ENCODE measurements at places on chromosomes 6 and 20.

DNA sequence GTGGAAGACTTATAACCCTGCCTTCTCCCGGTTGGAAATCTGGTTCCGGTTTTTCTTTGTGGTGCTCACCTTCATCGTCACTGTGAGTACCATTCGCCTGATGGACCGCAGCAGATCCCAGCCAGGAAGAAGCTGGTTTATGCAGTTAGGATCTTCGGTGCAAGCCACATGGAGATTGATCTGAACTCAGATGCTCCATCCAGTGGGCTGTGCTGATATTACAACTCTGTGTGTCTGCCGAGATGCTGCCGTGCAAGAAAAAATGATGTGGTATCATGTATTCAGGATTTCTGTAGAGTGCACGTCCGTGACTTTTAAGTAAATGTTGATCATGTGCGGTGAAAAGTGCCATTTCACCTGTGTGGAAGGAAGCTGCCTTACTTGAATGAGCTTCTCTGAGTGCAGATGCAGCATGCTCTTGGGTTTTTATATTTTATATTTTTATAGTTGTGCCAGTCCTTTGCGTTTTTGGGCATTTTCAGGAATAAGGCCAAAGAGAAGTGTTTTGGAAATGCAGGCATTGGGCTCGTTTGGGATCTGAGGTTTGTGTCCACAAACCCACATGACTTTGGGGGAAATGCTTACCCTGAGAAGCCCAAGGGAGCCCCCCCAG, 39.2 kb downstream of the DYNLT1 start:
- peak; percentile 84 for DNase-seq

DNA sequence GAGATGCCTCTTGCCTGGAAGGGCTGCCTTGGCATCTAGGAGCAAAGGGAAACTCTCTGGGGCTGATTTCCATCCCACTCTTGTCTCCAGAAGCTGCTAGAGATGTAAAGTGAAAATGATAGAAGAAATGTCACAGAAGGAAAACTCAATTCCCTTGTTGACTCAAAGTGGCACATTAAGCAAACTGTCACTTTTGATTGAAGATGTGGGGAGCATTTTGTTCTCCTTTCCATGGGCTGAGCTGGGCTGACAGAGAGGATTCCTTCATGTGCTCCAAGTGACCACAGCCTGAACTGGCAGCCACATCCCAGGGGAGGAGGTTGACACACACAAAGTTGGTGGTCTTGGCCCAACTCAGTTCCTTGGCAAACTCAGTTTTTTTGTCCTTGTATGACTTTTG, 9.8 kb downstream of the GPR31 start:
- no peak for DNase-seq

- DNase-seq = peak; percentile 28
Measured at GRCh38 chr6:1856381-1856780, 246.7 kb downstream of the FOXC1 start.

- DNase-seq = no peak
Measured at GRCh38 chr20:8154638-8155037, 22.6 kb downstream of the PLCB1 start.

- DNase-seq = no peak
Measured at GRCh38 chr6:159053781-159054398, 9.1 kb upstream of the TAGAP start.

DNA sequence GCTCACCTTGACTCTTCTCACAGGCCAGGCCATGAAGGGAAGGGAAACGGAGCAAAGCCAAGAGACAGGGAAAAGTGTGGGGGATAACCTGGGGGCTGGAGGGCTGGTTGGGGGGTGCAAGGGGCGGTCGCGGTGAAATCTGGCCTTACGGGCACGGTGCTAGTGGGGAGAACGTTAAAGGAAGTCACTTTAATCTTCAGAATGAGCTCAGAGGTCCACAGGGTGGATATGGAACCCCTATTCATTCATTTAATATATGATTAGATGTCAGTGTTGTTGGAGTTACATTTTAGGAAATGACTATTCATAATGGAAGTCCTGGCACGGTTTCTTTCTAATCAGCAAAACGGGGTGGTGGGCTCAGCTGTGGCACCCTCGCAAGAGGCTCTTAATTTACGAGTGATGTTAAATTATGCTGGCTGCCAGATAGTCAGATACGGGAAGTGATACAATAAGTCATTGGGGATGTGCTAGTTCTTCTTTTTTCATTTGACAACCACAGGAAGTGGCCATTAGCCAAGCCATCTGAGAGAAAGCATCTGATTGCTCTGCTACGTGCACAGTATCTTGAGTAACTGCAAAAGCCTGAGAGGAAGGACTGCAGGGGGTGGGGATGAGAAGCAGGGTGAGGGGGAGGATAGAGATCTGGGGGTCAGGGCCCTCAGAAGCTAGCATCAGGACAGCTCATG, 253.0 kb downstream of the QKI start:
- no peak for DNase-seq

DNA sequence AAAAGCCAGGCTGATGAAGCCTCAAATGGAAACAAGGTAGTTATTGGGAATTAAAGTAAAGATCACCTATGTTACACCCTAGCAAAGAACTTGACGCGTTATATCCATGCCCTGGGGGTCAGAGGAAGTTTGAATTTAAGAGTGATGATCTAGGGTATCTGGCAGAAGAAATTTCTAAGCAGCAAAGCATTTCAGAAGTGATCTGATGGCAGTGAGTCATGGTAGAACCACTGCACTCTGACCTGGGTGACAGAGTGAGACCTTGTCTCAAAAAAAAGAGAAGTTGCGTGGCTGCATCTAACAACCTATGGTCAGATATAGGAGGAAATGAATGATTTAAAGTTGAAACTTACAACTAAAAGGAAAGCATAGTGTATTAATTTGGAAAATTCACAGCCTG, 45.2 kb downstream of the SCP2D1 start:
- no peak for DNase-seq

GRCh38 chr6:25275436-25275835, 3.7 kb upstream of the CARMIL1 start:
- DNase-seq = no peak

- DNase-seq = peak; percentile 51
Measured at GRCh38 chr20:62500237-62500864, 24.6 kb upstream of the GATA5 start.

GRCh38 chr6:122610690-122611455, 668 bp downstream of the PKIB start:
- peak; percentile 59 for DNase-seq

- DNase-seq = no peak
Measured at GRCh38 chr6:109039795-109040194, 54.9 kb downstream of the SESN1 start.

DNA sequence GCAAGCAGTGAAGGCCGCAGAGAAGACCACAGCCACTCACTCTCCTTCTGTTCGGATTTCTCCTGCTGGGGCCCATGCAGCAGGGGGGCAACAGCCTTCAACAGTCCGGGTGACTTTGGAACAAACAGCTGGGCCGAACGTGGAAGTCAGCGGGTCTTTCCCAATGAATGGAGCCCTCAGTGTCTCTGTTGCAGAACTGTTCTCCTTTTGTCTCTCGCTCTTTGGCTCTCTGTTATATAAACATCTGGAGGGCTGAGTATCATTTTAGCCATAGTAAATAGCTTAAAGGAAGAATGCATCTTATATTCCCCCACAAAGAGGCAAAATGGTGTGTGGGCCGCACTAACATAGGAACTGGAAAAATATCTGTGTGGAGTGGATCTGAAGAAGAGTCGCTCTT, 136.7 kb upstream of the RALGAPA2 start:
- no peak for DNase-seq

DNA sequence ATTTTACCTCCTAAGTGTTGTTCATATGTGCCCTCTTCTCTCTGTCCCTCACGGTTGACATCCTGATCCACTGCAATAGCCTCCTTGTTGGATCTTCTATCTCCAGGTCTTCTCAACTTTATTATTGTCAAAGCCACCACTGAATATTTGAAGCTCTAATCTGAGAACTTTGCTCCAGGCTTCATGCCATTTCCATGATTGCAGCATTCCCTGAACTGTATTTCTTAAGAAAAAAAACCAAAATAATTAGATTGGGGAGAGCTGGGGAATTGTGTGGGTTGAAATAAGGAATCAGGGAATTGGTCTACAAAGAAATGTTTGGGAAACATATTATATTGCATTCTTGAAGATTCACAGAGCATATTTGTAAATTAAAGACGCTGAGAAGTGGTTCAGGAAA, 2.5 kb upstream of the STX7 start:
- DNase-seq = no peak

DNA sequence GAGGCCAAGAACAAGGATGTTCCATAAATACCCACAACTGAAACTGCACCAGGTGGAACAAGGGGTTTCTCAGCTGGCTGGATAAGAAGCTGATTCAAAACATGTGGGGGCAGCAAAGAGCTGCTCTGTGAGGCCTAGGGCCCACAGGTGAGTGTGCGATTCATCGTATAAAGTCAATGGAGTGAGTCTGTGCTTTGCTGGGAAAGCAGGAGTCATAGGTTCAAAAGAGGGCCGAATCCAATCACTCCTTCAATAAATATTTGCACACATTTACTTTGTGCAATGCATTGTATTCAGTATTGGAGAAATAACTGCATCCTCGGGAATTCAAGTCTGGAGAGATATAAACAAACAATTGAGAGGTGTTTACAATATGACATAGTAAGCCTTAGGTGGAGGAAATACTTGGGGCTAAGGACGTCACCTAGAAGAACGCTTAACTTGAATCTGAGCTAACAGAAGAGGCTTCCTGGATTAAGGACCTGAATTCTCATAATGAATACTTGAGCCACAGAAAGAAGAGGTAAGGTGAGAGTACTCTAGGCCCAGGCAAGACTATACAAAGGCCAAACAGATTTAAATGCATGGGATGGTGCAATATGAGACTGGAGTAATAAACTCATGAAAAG, 83.7 kb upstream of the TMEM30A start:
- DNase-seq = peak; percentile 53

- DNase-seq = no peak
Measured at GRCh38 chr20:60999250-60999649, 252.8 kb upstream of the CDH4 start.

DNA sequence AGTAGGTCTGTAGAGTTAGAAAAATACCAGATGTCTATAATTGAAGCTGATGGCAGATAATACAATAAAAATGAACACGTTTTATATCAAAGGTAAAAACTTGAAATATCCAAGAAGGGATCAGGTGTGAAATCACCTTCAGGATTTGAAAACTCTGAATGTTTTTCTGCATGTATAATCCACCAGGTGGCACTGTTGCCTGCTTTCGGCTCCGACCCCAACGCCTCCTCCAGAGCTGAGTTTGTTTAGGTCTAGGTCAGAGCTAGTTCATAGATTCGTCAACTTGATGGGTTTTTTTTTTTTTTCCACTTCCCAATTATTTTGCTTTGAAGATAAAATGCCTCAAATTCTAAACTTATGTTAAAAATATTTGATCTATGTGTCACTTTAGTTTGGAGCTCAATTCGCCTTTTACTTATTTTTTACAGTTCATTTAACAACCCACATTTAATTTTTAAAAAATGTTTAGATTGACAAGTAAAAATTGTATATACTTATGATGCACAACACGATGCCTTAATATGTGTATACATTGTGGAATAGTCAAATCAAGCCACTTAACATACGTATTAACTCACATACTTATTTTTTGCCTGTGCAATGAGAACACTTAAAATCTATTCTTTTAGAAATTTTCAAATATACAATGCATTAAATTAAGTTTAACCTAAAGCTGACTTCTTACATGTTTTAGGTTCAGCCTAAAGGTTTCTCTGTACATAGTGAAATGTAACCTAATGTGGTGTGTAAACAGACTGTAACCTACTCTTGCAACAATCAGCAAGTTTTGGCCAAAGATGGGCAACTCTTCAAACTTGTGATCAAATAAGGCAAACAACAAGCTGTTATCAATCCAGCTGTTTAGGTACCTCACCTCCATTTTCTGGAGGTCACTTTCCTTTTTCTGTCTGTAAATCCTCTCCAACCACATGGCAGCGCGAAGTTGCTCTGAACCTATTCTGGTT, 39.4 kb upstream of the ENPP4 start:
- DNase-seq = peak; percentile 29

GRCh38 chr6:138107752-138108592, 753 bp upstream of the PERP start:
- no peak for DNase-seq

DNA sequence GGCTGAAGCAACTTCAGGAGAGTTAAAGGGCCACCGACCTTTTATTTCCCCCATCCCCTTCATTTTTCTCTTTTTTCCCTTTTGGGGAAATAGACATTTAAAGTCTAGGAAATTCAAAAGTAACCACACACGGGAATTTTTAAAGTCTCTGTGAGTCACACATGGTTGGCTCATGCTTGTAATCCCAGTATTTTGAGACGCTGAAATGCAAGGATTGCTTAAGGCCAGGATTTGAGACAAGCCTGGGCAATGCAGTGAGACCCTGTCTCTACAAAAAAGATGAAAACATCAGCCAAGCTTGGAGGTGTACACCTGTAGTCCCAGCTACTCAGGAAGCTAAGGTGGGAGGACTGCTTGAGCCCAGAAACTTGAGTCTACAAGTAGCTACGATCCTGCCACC, 34.2 kb downstream of the KATNA1 start:
- no peak for DNase-seq

DNA sequence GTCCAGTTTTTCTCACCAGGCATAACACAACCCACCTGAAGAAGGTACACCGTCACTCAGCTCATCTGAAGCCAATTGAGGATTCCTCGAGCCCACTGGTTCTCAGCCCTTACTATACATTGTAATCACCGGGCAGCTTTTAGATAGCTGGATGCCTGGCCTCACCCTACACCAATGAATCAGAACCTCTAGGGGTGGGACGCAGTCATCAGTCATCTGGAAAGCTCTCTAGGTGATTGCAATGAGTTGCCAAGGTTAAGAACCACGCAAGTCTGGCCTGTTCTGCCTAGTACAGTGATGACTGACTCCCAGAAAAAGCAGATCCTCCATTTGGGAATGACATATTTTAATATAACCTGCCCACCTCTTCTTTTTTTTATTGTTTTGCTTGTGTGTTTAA, 41.1 kb downstream of the MC3R start:
- no peak for DNase-seq

- DNase-seq = peak; percentile 57
Measured at GRCh38 chr6:51855310-51856082, 231.9 kb downstream of the PKHD1 start.

GRCh38 chr6:4225161-4225872, 89.9 kb upstream of the ECI2 start:
- no peak for DNase-seq

- DNase-seq = no peak
Measured at GRCh38 chr6:139608466-139609261, 234.2 kb upstream of the CITED2 start.

GRCh38 chr20:10239954-10240353, 21.3 kb downstream of the SNAP25 start:
- no peak for DNase-seq

GRCh38 chr6:19434065-19434464, 403.1 kb upstream of the ID4 start:
- DNase-seq = no peak

DNA sequence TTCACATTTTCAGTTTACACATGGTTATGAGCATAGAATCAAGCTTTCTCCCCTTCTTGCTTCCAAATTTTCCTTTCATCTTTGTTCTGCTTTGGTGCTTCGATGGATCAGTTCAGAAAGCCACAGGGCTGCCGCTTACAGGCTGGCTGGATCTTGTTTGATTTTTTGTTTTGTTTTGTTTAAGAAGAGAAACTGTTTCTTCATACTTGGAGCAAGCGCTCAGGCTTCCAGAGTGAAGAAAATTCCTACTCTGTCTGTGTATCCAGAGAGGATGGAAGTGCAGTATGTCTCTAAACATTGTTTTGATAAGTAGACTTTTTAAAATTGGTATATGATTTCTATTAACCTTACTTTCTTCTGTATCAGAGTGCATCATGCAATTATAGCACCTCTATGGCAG, 66.9 kb downstream of the ARID1B start:
- no peak for DNase-seq
